ENCODE measurements at places on chromosomes 5 and 9.

GRCh38 chr5:151902215-151902614 is 22.4 kb downstream of the GLRA1 start:
- DNase-seq = no peak

- DNase-seq = no peak
Measured at GRCh38 chr9:20848490-20848889, 164.4 kb downstream of the FOCAD start.

GRCh38 chr5:66854416-66854815 is 258.2 kb downstream of the MAST4 start:
- no peak for DNase-seq

GRCh38 chr5:146897061-146897460 is 18.5 kb upstream of the PPP2R2B start:
- no peak for DNase-seq

DNA sequence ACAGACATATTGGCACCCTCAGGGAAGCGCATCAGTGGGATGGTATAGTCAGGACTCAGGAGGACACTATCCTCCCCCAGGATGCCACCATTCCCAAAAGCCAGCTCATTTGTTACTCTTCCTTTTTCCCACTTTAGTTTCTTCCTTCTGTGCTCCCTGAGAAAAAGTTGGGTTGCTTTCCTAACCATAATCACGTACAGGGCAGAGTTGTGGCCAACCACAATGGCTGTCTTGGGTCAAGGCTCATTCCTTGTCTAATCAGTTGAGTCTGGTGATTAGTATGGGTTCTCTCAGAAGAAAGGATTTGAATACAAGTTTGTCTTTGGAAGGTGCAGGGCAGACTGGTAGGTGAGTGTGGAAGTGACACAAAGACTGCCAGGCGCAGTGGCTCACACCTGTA is 26.6 kb upstream of the ATP6V1G1 start:
- no peak for DNase-seq

- no peak for DNase-seq
Measured at GRCh38 chr5:14532180-14532579, 49.4 kb upstream of the OTULINL start.

DNA sequence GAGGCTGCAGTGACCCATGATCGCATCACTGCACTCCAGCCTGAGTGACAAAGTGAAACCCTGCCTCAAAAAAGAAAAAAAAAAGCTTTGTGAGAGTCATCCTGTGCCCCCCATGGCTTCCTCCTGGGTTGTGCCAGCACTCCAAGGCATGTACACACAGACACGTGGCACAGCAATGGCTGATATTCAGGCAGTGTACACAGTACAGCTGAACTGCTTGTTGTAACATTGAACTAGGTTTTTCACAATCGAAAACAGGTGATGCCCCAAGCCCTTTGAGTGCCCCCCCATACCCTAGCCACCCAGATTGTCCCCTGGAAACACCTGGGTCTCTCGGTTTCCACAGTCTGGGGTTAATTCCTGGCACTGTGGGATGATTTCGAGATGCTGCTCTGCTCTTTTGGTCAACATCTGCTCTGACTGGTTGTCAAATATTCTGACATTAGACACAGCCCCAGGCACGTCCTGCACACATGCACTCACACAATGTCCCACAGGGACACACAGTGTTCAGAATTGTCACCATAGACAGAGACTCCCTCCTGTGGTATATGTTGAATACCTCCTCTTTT is 9.2 kb downstream of the SPINK4 start:
- no peak for DNase-seq

- DNase-seq = no peak
Measured at GRCh38 chr5:149605998-149606724, 24.9 kb downstream of the ARHGEF37 start.

GRCh38 chr5:73496984-73497457 is 1.2 kb upstream of the BTF3 start:
- DNase-seq = no peak

- DNase-seq = no peak
Measured at GRCh38 chr5:42583322-42583721, 160.1 kb downstream of the GHR start.

DNA sequence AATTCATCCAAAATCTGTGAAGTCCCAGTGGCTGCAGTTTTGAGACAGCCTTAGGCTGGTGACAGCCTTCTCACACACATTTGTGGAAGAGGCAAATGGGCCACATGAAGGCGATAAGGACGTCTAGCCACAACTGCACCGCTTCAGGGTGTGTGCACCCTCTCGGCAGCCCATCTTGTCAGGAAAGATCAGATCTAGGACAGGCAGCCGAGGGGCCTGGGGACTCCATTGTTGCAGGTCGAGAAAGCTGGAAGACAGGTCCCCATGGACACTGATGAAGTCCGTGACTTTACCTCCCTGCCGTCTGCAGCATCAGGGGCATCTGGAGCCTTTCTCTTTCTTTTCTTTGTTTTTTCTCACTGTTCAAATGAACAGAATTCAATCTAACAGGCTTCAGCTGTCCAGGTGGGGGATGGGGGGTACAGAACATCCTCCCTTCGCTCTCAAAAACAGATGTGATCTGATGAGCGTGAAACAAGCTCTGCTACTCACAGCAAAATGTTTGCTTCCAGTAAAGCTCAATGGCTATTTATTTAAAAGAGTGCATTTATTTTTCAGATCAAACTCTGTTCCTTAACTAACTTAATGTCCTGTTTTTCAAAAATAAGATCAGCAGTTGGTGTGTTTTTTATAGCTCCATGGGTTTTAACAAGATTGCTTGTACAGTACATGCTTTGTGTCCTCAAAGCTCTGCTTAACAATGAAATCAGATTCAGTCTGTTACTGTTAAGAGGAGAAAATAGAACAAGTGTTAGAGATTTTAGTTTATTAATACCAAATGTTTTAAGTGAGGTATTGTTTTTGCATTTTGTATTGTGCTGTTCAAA is 111.8 kb upstream of the OTULINL start:
- no peak for DNase-seq

DNA sequence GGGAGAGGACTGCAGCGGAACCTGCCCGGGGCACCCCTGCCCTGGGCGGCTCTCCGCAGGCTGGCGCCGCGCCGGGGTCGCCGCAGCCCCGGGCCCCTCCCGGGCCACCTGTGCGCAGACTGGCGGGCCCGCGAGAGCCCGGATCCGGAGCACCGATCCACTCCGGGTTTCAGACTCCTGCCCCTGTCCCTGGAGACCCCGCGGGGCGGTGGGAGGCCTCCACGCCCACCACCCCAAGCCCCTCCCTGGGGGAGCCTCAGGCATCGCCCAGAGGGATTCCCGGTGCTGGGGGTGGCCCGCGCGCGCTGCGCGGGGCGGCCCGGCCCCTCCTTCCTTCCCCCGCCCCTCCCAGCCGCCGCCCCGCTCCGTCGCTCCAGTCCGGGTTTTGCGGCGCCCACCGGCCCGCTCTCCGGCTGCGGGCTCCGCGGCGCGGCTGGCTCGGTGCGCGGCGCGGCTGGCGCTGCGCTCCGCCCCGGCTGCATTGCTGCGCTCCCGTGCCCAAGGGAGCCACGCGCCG is at the start of gene UNC5A:
UNC5A (plus strand) TSS at position 479 of the 517 bp plus-strand sequence. CDS start 192 bp downstream, outside the sequence.
- DNase-seq = no peak

GRCh38 chr9:95947118-95947517 is 71.6 kb downstream of the ERCC6L2 start:
- DNase-seq = no peak

GRCh38 chr9:113187929-113188595 is 33.0 kb downstream of the FKBP15 start:
- no peak for DNase-seq

- DNase-seq = no peak
Measured at GRCh38 chr5:10046676-10047075, 203.0 kb downstream of the ATPSCKMT start.
